ENCODE measurements at places on chromosomes 7 and 10. TPM values are rescaled to one million over a fixed set of nuclear protein-coding genes. Genes with fewer than 3 reads are reported as not detected.

The MMP21 gene
- total RNA-seq: 0.68 TPM

The LRRC17 gene
- total RNA-seq: 2.8 TPM

The GPR141 gene
- 11.0 TPM for total RNA-seq

The EGFR gene
- total RNA-seq: 32.0 TPM

The EBF3 gene
- total RNA-seq: not detected

The VWDE gene
- 0.23 TPM for total RNA-seq

The AFAP1L2 gene
- 119 TPM for total RNA-seq

The PARP12 gene
- total RNA-seq: 101 TPM

The STAMBPL1 gene
- 19.1 TPM for total RNA-seq

The PRTFDC1 gene
- 0.85 TPM for total RNA-seq

The AP4M1 gene
- total RNA-seq: 14.7 TPM

The SYCE1 gene
- total RNA-seq: not detected

The NPVF gene
- not detected for total RNA-seq

The LOXL4 gene
- total RNA-seq: 1.7 TPM
